ENCODE measurements at places on chromosomes 2 and 18.

DNA sequence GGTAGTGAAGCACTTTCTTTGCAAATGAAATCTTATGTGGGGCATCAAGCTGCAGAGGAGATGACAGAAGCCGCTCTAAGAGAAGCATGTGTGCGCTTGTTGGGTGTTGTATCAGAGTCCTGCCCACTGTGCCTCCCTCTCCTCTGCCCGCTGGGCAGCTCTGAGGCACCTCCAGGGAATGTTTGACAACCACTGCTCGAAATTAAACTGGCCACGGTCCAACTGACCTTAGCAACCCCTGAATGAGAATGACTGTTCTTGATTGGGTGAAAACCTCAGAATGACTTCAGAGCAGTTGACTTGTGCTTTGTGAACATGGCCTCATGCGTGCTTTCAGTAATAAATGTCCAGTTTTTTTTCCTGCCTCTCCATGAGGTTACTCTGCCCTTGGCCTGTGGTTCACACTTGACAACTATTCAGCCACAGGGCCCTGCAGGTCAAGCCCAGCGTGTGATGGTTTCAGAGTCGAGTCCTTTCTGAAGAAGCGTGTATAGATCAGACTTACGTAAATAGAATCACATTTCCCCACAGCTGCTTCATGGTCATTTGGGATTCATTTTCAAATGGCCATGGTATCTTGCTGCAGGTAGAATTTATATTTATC, 94.9 kb downstream of the SLC4A3 start:
- no peak for DNase-seq

GRCh38 chr2:159939946-159940345, 122.5 kb downstream of the PLA2R1 start:
- no peak for DNase-seq

DNA sequence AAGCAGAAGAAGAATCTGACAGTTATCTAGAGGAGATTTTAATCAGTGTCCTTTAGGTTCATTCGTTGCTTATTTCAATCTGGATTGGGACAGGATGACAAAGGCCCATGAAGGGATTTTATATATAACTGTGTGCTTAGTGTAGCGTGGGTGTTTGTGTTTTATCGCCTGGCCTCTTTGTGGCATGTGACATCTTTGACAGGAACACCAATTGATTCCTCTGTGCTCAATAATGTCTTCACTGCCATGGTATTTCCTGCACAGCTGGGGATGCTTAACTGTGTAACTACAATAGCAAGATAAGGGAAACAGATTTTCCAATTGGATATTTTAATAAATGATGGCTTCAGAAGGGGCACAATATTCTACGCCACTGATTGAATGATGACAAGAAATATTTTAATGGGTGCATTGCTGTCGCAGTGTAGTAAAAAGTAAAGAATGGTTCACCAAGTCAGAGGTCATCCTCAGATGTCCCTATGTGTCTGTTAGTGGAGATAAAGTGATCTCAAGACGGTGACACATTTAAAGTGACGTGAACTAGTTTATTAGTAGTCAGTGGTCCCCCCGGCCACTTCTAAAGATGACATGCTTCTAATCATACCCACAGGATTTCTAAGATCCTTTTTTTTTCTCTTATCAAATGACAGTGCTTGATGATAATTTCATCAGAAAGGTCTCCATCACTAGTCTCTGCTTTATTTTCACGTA, 160.4 kb downstream of the AGAP1 start:
- DNase-seq: no peak

DNA sequence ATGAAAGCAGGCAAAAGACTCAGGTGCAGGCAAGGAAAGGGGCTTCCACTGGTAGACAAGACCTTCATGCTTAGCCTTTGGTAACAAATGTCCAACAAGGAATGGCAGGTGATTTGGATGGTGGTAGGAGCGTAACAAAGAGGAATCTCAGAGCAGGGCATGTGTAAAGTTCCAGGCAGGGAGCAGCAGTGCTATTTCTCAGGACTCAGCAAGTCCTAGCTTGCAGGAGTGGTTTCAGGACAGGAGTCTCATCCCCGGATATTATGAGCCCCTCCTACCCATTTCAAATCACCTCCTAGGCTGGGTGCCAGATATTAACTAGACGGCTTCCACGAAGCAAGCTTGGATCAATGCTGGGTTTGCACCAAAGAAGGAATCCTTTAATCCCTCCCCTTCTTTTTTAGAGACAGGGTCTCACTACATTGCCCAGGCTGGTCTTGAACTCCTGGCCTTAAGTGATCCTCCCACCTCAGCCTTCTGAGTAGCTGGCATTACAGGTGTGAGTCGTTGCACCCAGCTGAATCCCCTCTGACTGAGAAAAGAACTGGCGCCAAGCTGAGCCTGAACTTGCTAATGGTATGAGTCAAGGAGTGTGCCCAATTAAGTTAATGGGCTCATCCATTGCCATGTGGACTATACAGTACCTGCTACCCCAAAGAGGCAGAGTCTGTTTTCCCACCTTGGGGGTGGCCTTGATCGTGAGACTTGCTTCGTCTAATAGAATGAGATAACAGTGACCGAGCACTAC, 190.3 kb downstream of the ARL4C start:
- DNase-seq: no peak

DNA sequence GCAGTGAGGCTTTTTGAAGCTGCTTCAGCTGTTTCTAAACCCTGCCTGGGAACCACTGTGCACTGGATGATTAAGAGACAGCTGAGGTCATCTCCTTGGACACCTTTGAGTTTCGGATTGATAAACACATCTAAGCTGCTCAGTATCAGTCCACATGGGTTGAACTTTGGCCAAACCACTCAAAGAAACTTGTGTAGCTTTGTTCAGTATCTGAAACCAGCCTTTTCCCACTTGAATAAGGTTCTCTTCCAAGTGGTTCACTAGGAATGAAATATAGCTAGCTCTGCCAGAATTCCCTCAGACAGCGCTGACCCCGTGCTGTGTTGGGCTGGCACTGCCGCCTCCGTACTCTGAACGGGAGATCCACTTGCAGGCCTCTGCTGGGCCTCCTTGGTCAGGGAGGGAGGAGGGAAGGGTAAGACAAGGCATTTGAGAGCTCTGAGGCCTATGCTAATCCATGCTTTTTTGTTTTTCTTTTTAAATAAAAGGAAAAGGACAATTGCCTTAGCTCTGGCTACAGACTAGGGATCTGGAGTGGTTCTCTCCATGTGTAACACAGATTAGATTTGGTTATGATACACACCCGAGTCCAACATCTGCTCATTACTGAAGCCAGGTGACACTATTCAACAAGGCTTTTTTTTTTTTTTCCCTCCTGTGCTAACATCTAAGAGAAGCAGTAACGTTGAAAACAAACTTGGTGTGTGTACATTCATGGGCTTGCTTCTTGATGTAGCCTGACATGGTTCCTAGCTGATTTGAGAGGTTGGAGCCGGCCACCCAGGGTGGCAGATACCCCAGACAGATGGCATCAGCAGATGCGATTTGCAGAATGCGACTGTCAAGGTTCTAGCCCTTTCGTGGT, 67.7 kb downstream of the NCK2 start:
- DNase-seq: no peak

DNA sequence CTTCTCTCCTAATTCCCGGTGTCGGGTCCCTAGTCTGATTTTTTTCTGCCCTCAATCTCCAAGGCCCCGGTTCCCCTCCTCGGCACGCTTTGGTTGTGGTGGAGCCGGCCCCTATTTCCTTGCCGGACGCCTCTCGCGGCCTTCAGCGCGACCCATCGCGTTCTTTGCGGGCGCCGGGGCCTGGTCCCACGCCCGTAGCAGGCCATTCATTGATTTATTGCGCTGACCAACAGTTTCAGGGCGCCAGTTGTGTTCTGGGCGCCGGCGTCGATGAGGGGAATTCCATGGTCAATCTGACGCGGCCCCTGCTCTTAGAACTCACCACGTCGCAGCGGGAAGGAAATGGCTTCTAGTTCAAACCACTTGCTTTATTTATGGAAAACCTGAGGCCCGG, 396 bp downstream of the CNOT9 start:
- peak; percentile 26 for DNase-seq

DNA sequence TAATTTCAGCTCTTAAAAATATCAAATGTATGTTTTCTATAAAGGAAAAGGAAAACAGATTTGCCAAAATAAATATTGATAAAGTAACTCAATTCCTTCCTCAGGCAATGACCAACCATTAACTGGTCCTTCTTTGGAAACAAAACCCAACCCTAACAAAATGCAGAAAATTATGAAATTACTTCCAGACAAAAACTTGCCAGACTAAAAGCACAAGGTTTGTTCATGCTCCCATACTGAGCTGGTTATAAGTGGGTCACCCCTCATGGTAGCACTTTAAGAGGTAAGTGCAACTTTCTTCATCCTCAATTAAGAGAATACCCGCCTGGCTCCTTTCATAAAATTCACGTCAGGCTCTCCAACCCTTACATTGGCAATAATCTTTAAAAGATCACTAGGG, 31.1 kb upstream of the TTC32 start:
- no peak for DNase-seq

DNA sequence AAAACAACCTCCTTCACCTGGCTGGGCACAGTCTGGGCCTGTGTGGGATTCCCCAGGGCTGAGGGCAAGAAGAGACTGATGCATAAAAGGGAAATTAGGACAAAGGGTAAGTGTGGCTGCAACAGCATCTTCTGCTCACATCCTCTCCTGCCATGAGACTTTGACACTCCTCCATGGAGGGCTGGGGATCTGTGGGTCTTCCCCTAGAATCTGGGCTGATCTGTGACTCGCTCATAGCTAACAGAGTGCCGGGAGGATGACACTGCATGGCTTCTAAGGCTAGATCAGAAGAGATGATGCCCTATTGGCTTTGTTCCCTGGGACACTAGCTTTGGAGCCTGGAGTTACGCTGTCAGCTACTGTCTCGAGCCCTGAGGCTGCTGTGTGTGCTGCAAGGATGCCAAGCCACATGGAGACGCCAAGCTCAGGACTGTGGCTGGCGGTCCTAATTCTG, 24.3 kb downstream of the MOCOS start:
- DNase-seq: no peak

DNA sequence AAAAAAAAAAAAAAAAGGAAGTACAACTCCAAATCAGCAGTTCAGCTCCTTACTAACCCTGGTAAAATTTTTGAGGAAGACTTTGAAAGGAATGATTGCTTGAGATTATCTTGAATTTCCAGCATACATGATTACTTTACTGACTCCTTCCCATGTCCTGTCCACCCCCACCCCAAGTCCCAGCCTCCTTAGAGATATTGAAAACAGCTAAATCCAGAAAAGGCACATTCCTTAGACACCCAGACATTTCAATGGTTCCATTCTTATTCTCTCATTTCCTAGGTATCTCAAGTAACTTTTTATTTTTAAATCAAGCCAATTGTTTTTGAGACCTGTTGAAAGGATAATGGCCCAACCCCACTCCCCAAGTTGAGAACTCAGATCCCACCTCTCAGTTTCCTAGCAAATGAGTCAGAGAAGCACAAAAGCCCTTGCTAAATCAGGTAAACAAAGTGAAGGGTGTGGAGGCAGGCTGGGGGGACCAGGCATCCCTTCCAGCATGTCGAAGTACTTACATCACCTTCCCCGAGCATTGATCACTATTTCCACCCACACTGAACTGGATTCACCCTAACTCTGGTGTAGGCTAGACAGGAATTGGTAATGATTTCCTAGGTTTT, 95.4 kb upstream of the FZD7 start:
- no peak for DNase-seq

DNA sequence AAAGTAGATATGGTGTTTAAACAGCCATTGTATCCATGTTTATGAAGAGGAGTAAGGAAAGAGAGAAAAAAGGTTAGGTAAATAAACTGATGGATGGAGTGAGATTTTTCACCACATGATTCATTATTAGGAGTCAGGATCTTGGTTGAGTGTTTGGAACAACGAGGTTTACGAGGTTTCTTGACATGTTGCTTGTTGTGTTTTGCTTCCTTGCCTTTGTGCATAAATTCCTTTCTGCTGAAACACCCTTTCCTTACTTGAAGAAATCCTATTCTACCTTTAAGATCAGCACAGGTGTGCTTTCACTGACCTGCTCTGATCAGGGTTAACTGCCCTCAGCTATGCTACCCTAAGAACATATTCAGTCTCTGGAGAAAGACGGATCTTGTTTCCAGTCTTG, 66.6 kb downstream of the EFEMP1 start:
- no peak for DNase-seq

- DNase-seq: no peak
Measured at GRCh38 chr2:24482251-24482971, 8.6 kb upstream of the NCOA1 start.

- DNase-seq: no peak
Measured at GRCh38 chr2:187382131-187382530, 65.9 kb downstream of the CALCRL start.

DNA sequence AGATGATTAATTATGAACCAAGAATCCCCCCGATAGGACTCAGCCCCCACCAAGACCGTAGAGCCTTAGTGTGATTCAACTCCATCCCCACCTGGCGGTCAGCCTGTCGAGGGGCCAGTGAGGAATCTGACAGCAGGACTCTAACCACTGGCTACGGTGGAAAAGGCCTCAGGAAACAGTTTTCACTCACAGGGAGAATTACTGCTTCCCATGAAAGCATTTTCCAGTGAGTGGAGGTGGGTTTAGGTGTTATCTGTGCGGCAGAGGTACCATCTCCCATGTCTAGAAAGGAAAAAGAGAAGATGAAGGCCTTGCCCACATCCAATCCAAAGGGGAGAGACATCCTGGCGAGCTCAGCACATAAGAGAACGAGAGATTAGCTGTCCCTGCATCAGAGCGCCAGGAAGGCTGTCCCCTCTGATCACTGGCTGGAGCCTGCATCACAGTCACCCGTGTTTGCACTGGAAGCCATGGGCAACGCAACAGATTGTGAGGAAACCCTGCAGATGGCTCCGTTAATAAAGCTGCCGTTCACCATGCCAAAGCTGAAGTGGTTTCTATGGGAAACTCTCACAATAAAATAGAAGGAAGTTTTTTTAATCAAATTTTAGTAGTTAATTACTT, 22.3 kb downstream of the COX7A2L start:
- no peak for DNase-seq

DNA sequence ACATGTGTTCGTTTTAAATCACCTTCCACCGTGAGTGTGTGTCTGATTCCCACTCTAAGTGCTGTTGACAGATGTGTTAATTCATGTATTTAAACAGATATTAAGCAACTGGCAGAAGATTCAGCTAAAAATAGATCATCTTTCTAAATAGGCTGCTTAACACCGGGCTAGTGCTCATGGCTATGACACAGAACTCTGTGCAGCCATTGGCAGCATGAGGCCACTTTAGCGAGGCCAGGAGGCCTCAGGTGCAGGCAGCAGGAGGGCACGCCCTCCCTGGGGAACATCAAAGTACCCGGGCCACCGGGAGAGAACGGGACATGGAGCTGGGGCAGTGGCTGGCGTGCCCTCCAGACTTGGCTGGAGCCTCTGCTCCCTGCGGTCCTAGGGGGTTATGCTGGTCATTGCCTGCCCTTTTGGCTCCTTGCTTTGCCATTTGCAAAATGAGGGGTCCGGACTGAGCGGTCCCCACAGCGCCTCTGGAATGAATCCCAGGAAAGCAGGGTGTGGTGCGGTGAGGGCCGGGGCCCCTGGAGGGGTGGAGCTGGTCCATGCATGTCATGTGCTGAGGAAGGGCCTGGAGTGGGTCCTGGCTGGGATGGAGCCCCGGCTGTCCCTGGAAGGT, 62.8 kb upstream of the HDAC4 start:
- DNase-seq: no peak

- no peak for DNase-seq
Measured at GRCh38 chr2:23122681-23123215, 262.2 kb upstream of the KLHL29 start.

Measured in stimulated activated CD8-positive, alpha-beta memory T cell treated with anti-CD3 and anti-CD28 coated beads, Interleukin-7, amount 100 ng/mL, for 1 hour (primary cell).